Astrocyte of the spinal cord (primary cell): ENCODE measurements at places on chromosomes 16 and 17.

- DNase-seq: no peak
Observed at GRCh38 chr17:45951941-45952340, 47.1 kb upstream of the STH start.

GRCh38 chr16:27383556-27384243, 18.3 kb upstream of the IL21R start:
- DNase-seq: no peak

GRCh38 chr16:65964752-65965151, 401.7 kb upstream of the CDH5 start:
- no peak for DNase-seq

DNA sequence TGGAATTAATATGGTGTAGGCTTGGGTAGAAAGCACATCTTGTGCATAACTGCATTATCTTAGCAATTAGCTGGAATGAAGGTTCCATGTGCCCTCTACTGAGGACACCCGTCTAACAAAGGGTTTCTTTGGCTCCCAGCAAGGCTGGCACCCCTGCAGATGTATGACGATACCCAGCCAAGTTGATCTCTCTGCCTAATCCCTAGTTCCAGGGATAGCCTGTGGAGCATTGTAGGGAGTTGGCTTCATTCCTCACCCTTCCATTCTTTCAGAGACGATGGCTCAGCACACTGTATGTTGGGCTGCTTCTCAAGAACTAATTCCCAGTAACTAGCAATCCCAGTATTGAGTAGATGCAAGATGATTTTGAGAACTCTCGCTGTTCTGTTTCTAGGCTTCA, 182.5 kb downstream of the SNX29 start:
- DNase-seq: no peak

DNA sequence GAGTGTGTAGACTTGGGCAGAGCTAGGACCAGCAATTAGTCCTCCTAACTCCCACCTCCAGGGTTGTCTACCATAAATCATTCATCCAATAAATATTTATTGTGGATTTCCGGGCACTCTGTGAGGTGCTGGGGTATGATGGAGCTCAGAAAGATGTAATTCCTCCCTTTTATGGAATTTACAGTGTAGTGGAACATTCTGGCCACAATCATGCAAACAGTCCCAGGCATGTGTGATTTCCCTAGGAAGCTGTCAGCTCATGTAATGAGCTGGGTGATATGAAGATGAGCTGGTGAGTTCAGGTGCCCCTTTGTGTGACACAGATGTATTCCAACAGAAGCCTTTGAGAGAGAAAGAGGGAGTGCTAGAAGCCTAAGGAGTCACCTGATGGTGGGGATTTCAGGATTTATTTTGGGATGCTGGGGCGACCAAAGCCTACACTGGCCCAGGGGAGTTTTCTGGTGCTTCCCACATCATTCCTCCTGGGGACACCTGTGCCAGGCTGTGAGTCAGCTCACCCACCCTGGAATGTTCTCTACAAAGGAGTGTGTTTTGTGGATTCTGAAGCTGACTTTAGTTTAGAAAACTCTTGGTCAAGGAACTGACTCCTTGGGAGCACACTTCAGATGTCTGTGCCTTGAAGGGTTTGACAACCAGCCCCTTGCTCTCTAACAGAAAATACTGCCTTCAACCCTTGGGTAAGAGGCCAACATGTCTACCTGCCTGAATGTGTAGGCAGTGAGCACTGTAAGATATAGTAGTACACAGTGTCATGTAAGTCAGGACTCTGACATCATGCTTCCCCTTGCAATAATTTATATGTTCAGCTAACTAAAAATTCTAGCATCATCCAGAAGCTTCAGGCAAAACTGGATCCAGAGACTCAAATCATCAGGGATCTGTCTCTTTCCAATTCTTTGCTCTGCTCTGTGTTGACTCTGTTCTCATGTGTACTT, 42.9 kb downstream of the HS3ST4 start:
- no peak for DNase-seq

GRCh38 chr16:14240964-14241363, 169.8 kb downstream of the MRTFB start:
- no peak for DNase-seq

DNA sequence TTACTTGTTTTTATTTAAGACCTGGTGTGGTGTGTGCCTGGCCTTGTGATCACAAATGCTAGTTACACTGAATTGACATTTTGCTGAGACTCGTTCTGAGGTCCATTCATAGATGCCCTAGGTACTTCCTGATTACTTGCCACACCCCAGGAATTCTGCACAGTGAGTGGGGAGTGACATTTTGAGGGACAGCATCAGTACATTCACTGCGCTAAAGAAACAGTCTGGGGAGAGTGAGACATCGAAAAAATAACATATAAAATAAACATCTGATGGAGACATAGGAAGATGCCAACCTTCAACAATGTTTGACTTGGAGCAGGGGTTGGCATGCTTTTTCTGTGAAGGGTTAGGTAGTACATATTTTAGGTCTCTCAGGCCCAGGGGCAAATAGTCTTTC, 30.4 kb downstream of the ABCC1 start:
- DNase-seq: no peak

DNA sequence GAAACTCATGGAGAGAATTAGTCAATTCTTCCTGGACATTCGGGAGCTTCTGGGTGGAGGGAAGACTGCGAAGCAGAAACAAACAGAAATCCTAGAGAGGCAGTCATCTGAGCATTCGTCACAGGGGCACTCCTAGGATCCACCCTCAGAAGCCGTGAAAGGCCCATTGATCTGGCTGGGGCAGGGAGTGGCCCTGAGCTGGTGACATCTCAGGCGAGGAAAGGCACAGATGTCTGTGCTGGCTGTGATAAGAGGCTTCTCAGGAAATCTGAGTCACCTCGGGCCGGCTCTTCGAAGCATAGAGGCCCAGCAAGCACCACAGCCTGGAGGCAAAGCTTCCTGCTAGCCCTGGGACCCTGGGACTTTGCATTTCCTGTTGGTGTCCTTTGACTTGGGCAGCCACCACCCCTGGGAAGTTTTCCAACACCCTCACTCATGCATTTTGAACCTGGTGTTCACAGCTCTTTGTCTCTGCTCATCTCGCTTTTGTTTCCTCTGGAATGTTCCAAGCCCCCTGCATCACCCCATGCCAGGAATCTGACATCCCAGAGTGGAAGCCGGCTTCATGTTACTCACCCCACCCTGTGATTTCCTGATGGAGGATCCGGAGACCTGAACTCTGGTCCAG, 23.3 kb upstream of the CDRT4 start:
- peak; percentile 62 for DNase-seq

GRCh38 chr16:56534847-56535383, 15.1 kb upstream of the BBS2 start:
- no peak for DNase-seq

GRCh38 chr16:73043828-73044467, 4.0 kb downstream of the ZFHX3 start:
- no peak for DNase-seq

DNA sequence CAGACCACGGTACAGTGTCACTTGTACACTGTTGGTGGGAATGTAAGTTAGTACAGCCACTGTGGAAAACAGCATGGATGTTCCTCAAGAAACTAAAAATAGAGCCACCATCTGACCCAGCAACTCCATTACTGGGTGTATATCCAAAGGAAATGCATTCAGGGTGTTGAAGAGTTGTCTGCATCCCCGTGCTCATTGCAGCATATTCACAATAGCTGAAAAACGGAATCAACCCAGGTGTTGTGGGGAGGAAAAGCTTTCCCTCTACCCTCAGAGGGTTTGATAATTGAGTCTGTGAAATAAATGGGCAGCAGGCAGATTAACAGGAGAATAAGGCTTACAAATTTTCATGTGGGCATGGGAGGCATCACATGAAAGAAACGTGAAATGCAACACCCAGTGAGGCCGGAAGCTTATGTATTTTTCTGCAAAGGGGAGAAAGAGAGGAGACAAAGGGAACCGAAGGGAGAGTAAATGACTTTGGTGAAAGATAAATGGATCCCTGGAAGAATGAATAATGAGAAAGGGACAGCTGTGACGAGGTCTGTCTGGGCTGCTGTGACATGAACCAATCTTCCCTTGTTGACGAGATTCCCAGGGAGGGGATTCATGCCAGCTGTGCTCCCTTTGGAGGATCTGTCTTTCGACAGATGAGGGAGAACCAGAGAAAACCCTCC, 106.2 kb downstream of the KCNJ12 start:
- no peak for DNase-seq

GRCh38 chr17:55520402-55520801, 9.2 kb upstream of the SMIM36 start:
- DNase-seq: no peak

GRCh38 chr16:9522614-9523013, 431.2 kb downstream of the HAPSTR1 start:
- DNase-seq: no peak

- no peak for DNase-seq
Observed at GRCh38 chr17:2844416-2844815, 48.2 kb downstream of the RAP1GAP2 start.

DNA sequence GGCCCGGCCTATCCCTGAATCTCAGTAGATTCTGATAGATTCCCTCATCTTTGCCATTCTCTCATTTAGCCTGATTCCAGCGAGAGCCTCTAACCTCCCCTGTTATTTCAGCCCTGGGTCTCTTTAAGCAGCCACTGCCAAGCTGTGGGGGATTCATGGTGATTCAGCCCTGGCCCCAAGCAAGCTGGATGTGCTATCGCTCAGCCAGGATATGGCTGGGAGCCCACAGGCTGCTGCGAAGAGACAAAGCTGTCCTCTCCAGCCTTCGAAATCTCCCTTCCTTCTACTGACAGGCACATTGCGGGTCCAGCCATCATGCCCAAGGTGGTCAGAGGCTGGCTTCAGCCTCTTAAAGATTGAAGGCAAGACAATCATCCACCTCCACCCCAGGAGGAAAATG, 394.1 kb downstream of the SOX9 start:
- peak; percentile 91 for DNase-seq

GRCh38 chr16:25007284-25007984, 7.7 kb downstream of the ARHGAP17 start:
- DNase-seq: peak; percentile 91

DNA sequence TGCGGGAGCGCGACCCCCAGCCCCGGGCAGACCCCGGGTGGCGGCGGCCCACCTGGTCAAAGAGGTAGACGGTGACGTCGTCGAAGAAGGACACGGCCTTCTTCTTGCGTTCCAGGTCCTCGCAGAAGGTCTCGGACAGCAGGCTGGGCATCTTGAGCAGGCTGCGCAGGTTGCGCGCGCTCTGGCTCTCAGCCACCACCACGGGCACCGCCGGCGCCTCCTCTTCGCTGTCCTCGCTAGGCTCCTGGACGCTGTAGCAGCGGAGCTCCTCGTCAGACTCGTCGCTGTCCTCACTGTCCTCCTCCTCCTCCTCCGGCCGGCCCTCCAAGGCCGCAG, 45.2 kb upstream of the PVALEF start:
- DNase-seq: no peak

GRCh38 chr16:3027489-3027795, 3.6 kb downstream of the THOC6 start:
- no peak for DNase-seq

GRCh38 chr16:883340-883739, 82.8 kb upstream of the GNG13 start:
- DNase-seq: no peak

DNA sequence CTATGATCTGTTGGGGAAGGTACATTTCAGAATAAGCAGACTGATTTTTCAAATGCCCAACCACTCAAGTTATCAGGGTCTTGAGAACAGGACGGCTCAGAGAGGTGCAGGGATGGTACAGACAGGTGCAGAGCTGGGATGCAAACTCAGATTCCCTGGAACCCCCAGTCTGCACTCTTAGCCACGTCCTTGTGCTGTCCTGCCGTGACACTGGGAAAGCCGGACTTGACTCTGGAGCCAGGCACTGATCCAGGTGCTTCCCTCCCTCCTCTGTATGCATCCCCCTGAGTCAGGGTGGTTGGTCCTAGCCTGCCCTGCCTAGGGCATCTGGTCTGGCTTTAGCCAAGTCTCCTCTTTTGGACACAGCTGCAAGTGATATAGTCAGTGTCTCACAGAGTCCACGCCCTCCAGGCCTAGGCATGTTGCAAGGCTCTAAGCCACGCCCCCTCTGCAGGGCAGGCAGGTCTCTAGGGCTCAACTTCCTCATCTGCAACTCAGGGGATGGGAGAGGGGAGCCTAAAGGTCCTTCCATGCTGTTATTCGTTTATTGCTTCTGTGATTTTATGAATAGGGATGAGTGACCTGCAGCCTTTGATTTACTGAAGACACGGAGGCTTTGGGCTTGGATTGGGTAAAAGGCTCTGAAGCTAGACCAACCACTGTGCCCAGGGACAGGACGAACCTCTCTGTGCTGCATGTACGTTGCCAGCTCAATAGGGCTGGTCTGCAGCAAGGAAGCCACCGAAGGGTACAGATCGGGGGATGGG, 97.3 kb downstream of the SDK2 start:
- no peak for DNase-seq

GRCh38 chr16:4879049-4879448, 31.8 kb downstream of the UBN1 start:
- no peak for DNase-seq

DNA sequence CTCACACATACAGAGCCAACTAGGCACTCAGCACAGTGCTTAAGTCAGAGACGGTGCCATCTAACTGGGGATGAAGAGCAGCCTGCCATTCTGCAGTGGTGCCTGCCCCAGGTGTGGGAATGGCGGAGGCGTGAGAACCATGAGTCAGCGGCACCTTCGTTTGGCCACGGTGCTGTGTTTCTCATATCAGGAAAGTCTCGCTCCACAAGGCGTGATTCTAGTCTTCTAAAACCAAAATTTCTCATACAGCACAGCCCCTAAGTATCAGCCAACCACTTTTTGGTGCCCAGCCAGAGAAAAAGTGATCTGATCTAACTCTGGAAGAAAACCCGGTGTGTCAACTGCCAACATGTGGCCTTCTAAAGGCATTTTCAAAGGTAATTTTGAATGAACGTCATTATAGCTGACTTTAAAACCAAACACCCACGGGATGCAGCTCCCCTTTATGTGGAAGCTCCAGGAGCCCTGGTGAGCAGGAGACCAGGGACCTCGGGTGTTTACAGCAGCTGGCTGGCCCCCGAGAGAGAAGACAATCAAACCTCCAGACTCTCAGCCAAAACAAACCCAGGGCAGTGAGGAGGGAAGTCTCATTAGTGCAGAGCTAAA, 54.6 kb downstream of the ABCC12 start:
- peak; percentile 43 for DNase-seq

GRCh38 chr17:70987867-70988340, 818.6 kb downstream of the KCNJ2 start:
- no peak for DNase-seq

GRCh38 chr17:1182811-1183170, 3.0 kb upstream of the ABR start:
- no peak for DNase-seq

DNA sequence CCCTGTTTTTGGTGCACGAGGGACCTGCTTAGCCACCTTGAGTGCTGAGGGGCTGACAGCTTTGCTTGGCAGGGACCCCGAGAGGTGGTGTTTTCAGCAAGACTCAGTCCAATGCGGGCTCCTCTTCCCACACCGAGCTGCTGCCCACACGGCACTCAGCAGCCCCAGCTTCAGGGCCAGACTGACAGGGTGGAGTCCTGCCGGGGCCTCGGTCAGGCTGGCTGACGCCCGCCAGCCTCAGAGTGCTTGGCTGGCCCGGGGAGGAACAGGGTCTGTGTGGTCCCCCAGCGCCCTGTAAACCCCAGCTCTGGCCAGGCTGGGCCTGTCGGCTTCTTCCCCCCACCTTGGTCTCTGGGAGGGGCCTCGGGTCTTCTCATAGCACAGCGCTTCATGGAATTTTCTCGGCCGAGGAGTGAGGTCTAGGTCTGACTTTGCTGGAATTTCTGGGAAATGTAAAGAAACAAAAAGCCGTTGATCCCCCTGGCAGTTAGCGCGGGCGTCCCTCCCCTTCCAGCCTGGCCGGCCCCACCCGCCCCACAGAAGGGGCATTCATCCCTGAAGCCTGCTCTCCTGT, 2.6 kb downstream of the SOX8 start:
- DNase-seq: no peak
